ENCODE measurements at places on chromosomes 2 and 18.

GRCh38 chr2:15561574-15562344, 625 bp upstream of the NBAS start:
- no peak for DNase-seq

- no peak for DNase-seq
These were observed 10.2 kb downstream of the ARID5A start for GRCh38 chr2:96546797-96547196.

- DNase-seq, result no peak
These were observed 1.9 kb upstream of the KRCC1 start for GRCh38 chr2:88057437-88057844.

- DNase-seq, result no peak
These were observed 452.3 kb downstream of the GALR1 start for GRCh38 chr18:77701977-77702376.

DNA sequence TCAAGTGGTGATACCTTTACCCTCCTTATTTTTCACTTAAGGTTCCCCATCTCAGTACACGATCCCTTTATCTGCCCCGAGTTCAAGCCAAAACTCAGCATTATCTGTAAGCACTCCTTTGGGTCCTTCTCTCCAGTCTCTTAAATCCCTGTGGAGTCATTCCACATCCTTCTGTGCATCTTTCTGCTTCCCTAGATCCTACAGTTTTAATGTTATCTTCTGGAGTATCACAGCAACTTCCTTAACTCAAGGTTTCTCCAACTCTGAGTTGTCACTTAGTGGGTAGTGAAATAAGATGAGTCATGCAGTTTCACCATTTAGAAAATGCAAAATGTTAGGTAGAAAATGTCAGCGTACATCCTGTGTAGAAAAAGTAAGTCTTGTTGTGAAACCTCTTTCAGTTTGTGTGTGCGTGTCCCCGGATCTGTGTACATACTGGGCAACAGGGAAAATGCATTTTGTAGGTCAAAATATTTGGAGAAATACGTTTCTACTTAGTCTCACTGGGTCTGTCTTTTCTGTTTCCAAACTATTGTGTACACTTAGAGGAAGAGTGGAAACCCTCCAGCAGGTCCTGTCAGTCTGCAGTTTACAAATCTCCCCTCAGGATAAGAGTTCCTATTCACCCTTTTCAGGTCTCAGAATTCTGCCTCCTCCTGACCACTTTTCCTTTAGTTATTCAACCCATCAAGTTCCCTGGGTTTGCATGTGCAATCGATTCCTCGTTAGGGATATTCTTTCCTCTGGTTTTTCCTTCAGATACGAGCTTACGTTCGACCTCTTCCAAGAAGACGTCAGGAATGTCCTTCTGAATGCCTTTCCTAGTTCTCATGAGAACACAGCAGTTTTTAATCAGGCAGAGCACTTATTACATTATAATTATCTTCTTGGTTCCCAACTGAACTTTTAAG, 154.8 kb downstream of the TGIF1 start:
- no peak for DNase-seq

GRCh38 chr2:100285691-100286090, 36.6 kb downstream of the LONRF2 start:
- DNase-seq, result peak; percentile 39

GRCh38 chr2:76314271-76315020, 603.7 kb upstream of the GCFC2 start:
- DNase-seq, result no peak

GRCh38 chr2:127106457-127106990, 430 bp downstream of the BIN1 start:
- DNase-seq, result no peak

Data from pancreas (tissue), 10 donors.